ENCODE measurements at places on chromosomes 16 and 17.

- ATAC-seq, result peak; percentile 96
Observed at GRCh38 chr16:3625911-3626732, 14.7 kb upstream of the SLX4 start.

DNA sequence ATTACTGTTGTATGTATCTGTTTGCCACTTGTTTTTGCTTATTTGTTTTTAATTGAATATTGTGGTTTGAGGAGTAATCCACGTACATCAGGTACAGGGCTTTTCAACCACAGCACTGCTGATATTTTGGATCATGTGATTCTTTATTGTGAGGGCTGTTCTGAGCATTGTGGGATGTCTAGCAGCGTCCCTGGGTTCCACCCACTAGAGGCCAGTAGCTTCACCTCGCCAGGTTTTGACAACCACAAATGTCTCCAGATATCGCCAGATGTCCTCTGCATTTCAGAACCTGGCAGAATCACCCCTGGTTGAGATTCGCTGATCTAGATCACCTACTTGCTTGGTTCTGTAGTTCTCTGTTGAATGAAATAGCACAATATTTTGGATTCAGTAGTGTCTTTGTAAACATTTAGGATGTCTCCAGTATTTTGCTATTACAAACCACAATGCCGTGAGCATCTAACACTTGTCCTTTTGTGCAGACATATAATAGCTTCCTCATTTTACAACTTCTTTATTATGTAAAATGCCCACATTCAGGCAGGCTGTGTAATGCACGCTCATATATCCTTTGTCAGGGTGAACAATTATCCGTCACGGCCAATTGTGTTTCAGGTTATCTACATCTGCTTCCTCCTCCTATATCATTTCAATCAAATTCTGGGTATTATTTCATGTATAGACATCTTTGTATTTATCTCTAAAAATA is 380.3 kb downstream of the SNX29 start:
- ATAC-seq, result no peak

DNA sequence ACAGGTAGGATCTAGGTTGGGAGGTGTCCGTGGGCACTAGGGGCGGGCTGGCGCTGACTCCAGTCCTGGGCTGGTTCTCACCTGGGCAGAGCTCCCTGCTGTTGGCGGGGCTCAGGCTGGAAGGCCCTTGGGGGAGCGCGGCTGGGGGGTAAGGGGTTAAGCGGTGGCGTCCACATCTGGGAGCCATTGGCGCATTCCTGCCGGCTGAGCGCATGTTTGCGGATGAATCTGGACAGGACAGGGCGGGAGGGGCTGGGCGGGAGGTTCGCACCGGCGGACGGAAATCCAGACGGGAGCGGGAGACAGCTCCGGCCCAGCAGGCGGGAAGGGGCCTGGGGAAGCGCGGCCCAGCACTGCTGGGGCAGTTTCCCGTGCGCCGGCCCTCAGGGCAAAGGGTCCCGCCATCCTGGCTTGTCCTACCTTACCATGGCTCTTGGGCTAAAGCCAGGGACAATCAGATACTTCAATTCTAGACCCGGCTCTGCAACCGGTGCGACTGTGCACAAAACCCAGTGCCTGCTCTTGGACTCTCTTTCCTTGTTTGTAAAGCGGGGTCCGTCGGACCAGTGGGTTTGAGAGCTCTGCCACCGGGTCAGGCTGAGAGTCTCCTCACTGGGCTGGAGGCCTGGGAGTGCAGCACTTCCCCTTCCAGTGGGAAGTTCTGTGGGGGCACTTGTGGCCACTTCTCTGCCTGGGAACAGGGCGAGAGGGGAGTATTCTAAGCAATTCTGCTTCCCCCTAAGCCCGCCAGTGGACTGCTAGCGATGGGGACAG is 7.8 kb downstream of the RARA start:
- no peak for ATAC-seq

DNA sequence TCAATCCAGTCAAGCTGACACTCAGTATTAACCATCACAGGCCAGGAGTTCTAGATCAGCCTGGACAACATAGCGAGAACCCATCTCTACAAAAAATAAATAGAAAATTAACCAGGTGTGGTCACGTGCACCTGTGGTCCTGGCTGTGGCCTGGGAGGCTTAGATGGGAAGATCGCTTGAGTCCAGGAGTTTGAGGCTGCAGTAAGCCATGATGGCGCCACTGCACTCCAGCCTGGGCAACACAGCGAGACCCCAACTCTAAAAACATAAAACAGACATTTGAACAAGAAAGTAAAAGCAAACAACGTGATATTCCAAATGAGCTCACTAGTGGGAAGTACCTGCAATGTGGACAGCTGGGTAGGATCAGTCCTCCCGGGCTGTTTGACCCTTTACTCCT is 41.9 kb downstream of the CRISPLD2 start:
- ATAC-seq, result no peak

- no peak for ATAC-seq
Observed at GRCh38 chr17:74089869-74090464, 113.5 kb upstream of the RPL38 start.

- ATAC-seq, result no peak
Observed at GRCh38 chr17:81400996-81401722, 5.9 kb downstream of the BAHCC1 start.

DNA sequence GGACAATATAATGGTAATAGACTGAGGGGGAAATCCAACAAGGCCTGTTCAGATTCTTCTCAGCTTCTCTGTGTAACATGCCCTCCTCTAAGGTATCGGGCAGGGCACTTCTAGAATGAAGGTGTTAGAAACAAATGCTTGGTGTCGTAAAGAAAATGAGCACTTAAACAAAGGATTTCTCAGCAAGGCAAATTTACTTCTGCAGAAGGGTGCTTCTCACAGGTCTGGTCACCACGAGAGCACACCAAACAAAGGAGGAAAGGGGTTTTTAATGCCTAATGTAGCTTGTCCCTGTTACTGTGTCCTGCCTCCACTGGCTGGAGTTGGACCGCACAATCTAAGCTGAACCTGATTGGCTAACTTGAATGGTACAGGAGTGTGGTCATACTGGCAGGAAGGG is 642.6 kb upstream of the CDH8 start:
- ATAC-seq, result no peak

DNA sequence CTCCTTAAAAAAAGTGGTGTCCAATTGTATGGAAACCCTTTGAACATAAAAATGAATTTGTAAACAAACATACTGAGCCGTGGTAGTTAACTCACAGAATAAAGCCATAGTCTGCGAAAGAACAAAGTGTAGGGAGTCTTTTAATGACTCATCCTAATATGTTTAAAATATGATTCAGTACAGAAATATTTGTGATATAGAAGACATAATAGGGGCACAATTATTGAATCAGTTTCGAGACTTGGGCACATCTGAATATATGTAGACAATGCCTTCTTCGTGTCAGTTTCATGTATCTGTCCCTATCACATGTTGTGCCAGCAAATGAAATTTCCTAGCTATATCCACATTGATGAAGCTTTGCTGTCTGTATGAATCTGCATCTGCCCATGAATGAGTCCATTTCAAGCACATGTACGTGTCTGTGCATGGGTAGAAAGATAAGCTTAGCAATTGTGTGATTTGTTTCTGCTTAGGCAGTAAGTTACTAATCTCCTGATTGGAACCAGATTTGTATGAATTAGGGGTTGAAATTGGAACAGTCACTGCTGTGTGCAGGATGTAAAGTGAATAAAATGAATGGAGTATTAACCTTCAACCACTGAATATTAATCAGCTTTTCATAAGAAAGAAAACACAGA is 112.5 kb upstream of the SOX9 start:
- ATAC-seq, result no peak

GRCh38 chr16:8047736-8048135 is 542.6 kb downstream of the TMEM114 start:
- ATAC-seq, result no peak

DNA sequence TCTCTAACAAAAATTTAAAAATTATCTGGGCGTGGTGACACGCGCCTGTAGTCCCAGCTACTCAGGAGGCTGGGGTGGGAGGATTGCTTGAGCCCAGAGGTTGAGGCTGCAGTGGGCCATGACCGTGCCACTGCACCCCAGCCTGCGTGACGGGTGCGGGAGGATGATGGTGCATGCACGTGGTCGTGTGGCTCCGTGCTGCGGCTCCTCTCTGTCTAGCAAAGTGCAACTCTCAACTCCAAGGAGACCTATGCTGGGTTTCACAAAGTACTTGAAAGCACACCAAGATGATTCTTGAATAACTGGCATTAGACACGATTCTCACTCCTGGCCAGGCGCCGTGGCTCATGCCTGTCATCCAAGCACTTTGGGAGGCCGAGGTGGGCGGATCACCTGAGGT is 25.8 kb downstream of the NXN start:
- no peak for ATAC-seq

GRCh38 chr16:64627781-64628180 is 494.1 kb downstream of the CDH11 start:
- ATAC-seq, result no peak

- no peak for ATAC-seq
Observed at GRCh38 chr16:82741073-82741615, 114.4 kb downstream of the CDH13 start.

DNA sequence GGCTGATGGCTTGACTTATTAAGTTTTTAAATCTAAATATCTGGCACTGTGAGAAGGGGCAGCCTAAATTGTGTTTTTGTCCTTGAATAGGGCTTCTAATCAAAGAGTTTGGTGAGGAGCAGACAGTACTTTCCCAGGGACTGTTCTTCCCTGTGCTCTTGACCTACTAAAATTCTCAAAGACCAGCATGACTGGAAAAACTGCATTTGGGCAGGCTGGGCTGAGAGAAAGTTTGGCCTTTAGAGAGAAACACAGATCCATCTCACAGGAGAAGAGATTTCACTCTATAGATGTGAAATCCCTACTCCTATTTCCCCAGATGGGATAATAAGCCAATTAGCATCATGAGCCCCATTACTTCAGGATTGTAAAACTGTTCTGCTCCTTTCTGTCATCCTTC is 7.3 kb downstream of the PCTP start:
- no peak for ATAC-seq

DNA sequence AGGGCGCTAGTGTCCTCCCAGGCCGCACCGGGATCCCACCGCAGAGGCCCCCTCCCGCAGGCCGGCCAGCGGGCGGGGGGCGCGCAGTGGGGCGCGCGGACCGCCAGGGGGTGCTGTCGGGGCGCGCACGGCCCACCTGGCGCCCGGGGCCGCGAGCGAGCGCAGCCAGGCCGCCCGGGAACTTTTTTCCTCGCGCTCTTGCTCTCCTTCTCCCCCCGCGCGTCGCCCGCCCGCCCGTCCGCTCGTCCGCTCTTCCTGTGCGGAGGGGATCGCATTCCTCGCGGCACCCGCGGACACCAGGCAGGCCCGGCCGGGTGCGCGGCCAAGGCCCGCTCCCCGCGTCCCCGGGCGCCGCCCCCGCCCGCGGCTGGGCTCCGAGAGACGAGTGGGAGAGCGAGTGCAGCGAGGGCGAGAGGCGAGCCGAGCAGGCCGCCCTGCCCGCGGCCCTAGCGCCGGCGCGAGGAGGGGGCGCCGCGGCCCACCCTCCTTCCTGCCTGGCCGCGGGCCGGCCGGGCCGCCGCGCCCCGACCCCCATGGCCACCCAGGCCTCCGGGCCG is at the start of gene RAI1:
Gene RAI1, plus strand, starts transcription at position 272 of the 557 bp plus-strand sequence. CDS start 111,491 bp downstream, outside the sequence.
- ATAC-seq, result peak; percentile 66

GRCh38 chr16:4574919-4575705 is 19.0 kb downstream of the C16orf96 start:
- no peak for ATAC-seq

GRCh38 chr17:74924250-74924948 is at the start of gene OTOP2:
Gene OTOP2 (plus strand): TSS chr17:74924273. CDS start chr17:74924633, 360 bp downstream.
- no peak for ATAC-seq

DNA sequence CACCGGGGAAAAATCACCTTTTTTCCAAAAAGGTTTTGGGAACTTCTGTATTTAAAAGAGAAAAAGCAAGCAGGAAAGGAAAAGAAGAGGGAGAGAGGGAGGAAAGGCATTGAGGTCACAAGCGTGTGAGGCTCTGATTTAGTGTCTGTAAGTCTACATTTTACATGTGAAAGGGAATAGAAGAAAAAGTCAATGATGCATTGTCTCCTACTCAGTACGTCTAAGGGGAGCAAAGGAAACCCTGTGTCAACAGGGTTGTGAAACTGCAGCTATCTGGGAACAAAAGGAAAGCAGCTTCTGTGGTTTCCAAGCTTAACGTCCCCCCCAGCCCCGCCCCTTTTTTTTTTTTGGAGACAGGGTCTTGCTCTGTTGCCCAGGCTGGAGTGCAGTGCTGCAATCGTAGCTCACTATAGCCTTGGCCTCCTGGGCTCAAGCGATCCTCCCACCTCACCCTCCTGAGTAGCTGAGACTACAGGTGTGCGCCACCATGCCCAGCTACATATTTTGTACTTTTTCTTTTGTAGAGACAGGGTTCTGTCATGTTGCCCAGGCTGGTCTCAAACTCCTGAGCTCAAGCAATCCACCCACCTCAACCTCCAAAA is 1.8 kb upstream of the CDC42EP4 start:
- no peak for ATAC-seq

DNA sequence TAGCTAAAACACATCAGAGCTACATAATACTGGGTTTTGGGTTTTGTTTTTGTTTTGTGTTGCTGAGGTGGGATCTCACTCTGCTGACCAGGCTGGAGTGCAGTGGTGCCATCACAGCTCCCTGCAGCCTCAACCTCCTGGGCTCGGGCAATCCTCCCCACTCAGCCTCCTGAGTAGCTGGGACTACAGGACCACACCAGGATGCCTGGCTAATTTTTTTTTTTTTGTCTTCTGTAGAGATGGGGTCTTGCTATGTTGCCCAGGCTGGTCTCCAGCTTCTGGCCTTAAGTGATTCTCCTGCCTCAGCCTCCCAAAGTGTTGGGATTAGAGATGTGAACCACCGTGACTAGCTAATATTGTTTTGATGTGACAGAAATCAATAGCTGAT is 6.2 kb downstream of the MEAK7 start:
- no peak for ATAC-seq

GRCh38 chr16:53207810-53208752 is 153.3 kb downstream of the CHD9 start:
- peak; percentile 36 for ATAC-seq

DNA sequence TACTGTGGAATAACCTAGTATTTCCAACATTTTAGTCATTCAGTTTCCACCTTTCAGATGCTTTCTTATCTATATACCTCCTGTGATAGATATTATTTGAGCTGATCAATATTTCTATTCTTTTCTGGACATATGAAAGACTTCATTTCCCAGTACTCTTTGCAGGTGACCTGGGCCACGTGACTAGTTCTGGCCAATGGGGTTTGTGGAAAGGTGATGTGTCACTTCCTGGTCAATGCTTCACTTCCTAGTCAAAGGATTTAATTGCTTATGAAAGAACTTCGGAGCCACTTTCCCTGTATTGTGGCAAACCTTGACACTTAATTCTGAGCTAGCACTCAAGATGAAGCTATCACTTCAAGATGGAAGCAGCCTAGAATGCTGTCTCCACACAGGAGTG is 248.9 kb upstream of the FOXF1 start:
- no peak for ATAC-seq

GRCh38 chr17:76937238-76937637 is 69.0 kb downstream of the MGAT5B start:
- ATAC-seq, result no peak

GRCh38 chr16:57196753-57197152 is 10.6 kb downstream of the RSPRY1 start:
- no peak for ATAC-seq

GRCh38 chr16:80691111-80691741 is 113.2 kb downstream of the CDYL2 start:
- ATAC-seq, result no peak

All from activated CD4-positive, CD25-positive, alpha-beta regulatory T cell treated with anti-CD3 and anti-CD28 coated beads, Interleukin-2, amount 50 U/mL, for 24 hours (primary cell).